Uterus (tissue), 4 donors: ENCODE measurements at places on chromosomes 16 and 17. TPM values are rescaled to one million over a fixed set of nuclear protein-coding genes. Genes with fewer than 3 reads are reported as not detected.
A peak's percentile ranks its signal among the peaks of the same experiment; 100 is the strongest.

The CRYM gene
- total RNA-seq: 13.8 TPM

The CCL13 gene
- not detected for total RNA-seq

- DNase-seq: no peak
Measured at GRCh38 chr17:55167024-55167725, 97.6 kb upstream of the HLF start.

DNA sequence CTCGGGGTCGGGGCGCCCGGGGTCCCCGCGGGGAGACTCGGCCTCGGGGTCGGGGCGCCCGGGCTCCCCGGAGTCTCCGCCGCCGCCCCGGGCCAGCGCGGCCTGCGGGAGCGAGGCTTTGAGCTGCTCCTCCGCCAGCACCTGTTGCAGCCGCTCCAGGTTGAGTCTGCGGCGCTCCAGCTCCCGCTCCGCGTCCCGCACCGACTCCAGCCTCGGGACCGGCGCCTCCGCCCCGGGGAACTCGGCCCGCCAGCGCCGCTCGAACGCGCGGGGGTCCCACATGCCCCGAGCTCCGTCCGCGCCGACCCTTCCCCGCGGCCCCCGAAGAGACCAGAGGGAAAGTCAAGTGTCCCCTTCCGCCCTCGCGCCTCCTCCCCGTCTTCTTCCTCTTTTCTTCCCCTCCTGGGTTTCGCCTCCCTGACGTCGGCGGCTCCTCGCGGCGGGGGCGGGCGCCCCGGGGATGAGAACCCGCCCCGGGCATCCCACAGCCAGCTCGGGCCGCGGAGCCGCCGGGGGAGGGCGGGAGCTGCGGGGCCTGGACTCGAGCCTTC lies 40.8 kb upstream of the BHLHA9 start:
- no peak for DNase-seq

- peak; percentile 35 for DNase-seq
Measured at GRCh38 chr17:80984749-80985148, 6.9 kb upstream of the CHMP6 start.

DNA sequence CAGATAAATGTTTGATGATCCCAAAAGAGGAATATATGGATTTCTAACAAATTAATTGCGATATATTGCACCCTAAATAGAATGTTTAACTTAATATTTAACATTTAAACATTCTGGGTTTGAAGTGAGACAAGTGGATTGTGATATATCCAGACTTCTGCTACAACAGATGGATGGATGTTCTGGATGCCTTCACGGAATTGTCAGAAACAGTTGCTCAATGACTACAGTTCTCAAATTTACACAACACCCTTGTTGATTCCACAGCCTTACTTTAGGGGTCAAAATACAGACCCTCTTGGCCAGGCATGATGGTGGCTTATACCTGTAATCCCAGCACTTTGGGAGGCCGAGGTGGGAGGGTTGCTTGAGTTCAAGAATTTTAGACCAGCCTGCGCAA lies 250.8 kb downstream of the RBFOX1 start:
- DNase-seq: no peak
